ENCODE measurements at places on chromosomes 2 and 18.

- DNase-seq, result no peak
These were observed 28.9 kb downstream of the SPIRE1 start for GRCh38 chr18:12628706-12629702.

DNA sequence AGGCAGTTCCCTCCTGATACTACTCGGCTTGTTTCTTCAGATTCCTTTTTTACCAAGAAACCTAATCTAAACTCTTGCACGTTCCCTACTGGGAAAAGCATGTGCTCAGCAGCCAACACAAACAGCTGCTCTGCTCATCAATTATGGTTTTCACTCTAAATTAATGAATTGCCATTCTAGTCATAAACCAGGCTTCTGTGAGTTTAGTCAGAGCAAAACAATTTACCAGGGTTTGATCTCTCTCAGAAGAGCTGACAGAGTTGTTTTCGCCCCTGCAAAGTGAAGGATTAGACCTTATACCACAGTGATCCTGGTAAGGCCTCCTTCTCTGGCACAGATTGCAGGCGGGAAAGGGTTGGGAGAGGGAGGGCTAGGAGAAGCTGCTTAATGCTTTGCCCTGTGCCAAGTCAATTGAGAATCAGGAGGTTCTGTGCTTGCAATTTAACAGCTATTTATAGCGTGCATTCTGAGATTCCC, 57.2 kb downstream of the REEP1 start:
- DNase-seq, result no peak

DNA sequence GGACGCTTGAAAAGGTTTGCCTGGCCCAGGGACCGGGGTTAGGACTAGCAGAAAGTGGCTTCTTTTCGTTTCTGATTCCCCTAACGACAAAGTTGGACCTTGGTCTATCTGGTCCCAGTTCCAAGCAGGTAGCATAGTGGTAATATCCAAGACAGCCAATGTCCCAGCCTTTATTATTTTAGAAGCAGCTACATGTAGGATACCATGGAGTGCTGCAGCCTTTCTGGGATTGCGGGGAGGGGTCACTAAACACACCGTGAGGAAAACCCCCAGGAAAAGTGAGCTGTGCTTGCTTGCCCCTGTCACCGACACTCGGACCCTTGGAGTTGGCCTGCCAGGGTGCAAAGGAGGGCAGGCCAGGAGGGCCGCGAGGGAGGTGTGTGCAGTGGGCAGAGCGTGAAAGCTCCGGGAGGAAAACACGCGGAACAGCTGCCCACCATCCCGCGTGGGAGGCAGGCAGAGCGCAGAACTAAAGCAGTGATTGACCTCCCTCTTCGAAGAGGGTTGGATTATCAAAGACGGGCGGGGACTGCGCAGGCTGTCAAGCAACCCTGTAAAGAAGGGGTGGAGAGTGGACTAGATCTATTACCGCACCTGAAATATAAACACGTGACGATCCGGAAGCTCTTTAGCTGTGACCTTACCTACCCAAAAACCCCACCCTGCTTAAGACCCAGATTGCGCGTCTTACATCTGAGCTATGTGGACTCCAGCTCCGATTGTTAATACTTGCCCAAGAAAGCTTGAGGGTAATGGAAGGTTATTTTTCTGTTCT, 624 bp upstream of the MAP4K3 start:
- DNase-seq, result no peak

DNA sequence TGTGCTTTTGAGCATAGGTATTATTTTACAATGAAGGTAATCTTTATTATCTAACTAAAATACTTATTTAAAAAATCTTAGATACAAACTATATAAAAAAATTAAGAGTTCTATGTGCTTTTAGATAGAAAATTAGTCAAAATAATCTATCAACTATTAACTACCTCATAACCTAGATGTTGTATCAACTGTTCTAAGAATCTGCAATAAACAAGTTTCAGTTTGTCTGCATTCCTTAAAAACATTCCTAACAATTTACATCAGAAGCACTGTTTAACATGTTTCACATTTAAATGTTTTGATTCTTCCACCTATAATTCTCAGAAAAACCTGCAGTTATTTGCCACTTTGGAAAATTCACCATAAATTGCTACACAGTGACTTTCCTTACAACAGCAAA, 33.3 kb downstream of the NDUFS1 start:
- DNase-seq, result no peak

DNA sequence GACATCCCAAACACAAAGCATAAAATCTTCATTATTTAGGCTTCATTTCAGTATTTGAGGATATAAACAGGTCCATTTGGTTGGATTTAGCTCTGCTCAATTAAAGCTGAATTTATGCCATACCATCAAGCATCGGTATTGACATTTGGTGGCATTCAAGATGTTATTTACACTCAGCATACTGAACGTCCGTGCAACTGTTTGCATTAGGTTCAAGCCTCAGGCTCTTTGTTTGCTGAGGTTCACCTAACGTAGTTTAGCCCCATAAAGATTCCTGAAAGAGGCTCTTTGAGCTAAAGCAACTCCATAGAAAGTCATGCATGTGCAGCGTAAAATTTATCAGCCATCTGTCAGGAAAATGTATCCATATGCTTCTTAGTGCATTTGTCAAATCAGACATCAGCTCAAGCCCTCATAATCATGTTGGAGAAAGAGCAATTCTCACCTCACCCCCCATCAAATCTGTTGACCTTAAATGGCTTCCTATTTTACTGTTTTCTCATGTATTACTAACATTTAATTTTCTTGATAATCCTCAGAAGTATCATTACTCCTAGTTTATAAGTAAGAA, 366.9 kb downstream of the EPHA4 start:
- no peak for DNase-seq

- no peak for DNase-seq
These were observed 42.2 kb downstream of the MFSD6 start for GRCh38 chr2:190450363-190450762.

DNA sequence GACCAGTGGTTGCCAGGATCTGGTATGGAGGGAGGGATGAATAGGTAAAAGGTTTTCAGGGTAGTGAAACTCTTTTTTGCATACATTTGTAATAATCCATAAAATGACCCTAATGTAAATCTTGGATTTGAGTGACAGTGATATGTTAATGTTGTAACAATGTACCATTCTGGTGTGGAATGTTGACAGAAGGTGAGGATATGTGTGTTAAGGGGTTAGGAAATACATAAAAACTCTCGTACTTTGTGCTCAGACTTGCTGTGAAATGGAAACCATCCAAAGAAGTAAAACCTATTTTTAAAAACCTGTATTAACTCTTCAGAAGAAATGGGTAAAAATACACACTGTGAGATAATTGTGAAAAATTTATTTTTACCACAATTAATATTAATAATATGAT, 66.2 kb downstream of the SYT4 start:
- no peak for DNase-seq

DNA sequence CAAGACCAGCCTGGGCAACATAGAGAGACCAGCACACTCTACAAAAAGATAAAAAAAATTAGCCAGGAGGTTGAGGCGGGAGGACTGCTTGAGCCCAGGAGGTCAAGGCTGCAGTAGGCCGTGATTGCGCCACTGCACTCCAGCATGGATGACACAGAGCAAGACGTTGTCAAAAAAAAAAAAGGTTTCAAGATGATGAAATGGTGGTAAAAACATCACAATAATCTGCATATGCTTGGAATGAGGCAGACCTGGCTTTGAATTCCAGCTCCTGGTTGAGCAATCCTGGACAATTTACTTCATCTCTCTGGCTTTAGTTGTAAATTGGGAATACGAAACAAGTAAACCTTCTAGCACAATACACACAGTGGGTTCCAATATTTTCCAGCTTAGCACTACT, 24.1 kb downstream of the USP40 start:
- no peak for DNase-seq

DNA sequence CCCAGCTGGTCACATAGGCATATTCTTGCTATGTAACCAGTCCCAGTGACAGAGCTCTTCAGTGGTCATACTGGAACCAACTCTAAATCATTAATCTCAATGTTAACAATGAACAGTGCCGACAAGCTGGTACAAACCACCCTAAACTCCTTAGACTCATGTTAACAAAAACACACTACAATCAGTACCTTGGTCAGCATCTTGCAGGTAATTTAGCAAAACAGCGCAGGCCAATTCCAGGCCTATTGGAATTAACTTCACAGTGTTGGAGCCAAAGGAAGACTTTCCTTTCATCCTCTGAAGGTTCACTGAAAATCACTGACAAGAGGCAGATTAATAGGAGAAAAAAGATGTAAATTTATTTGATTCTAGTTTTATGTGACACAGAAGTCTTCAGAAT, 396.4 kb downstream of the PIK3C3 start:
- no peak for DNase-seq

GRCh38 chr2:85234868-85235267, 92.9 kb downstream of the TGOLN2 start:
- DNase-seq, result no peak

DNA sequence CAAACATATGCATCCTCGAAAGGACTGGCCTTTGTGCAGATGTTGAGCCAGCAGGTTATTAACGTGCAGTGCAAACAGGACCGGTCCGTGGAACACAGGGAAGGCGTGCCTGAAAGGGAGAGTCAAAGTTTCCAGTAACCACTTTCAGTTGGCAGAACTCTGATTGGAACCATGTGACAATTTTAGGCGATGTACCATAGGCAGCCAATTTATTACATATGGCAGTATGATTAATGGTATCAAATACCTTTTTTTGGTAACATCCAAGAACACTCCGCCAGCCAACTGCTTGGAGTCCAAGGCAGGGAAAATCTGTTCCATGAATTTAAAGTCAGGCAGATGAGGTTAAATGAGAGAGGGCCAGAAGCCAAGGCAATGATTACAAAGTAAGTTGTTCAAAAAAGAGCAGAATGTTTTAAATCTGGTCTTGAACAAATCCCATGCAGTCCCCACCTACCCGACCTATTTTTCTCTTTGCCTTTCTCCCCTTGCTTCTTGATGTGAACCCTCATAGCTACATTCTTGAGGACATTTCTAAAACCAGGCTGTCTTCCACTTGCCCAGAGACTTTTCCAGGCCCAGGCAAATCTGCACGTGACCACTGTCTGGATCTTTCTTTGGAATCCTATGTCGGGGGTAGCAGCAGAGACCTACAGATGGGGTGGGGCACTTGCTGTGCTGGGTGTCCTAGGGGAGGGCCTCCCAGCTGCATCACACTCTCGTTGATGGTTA, 351.7 kb downstream of the HRH4 start:
- no peak for DNase-seq

DNA sequence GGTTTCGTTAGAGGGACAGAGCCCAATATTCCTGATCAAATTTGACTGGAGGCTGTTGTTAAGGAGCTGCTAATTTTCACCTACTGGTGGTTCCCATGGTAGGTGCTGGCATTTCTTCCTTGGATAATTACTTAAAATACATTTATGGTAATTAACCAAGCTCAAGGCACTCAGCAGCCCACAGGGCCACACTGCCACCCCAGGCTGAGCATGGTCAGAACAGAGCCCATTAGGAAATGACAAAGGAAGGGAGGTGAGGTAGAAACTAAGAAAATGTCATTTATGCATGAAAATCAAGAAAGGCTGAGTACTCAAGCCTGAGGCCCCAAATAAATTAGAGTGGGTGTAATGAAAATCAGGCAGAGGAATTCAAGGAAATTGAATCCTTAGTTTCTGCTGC, 510.2 kb upstream of the GYPC start:
- DNase-seq, result no peak

- DNase-seq, result no peak
These were observed 175.6 kb downstream of the GLI2 start for GRCh38 chr2:120910956-120911951.

- DNase-seq, result no peak
These were observed 14.8 kb upstream of the CNDP1 start for GRCh38 chr18:74519320-74520095.

GRCh38 chr18:8858888-8859511, 153.6 kb downstream of the MTCL1 start:
- no peak for DNase-seq

DNA sequence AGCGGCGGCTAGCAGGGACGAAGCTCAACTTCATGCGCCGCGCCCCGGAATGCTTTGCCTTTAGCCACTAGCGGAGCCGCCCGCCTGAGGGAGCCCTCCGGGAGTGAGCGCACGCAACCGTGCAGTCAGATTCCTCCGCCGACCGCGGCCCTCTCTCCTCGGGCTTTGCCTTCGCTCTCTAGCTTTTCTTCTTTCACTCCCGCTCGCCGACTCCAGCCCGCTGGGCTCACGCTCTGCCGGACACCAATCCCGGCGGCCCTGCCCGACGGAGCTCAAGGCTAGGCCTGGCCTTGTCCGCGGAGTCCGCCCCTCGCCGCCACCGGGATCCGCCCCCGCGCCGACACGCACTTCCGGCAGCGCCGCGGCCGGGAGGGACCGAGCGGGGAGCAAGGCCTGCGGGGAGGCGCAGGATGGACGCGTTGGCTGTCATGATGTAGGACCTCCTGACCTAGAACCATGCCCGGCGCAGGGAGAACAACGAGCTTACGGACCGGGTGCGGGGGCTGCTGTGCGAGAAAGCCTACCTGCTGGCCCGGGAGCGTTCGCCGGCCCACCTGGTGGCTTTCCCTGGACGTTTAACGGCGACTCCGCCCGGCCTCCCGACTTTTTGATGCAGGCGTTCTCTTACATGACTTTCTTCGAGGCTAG, 40.8 kb upstream of the AKAIN1 start:
- DNase-seq, result peak; percentile 83

DNA sequence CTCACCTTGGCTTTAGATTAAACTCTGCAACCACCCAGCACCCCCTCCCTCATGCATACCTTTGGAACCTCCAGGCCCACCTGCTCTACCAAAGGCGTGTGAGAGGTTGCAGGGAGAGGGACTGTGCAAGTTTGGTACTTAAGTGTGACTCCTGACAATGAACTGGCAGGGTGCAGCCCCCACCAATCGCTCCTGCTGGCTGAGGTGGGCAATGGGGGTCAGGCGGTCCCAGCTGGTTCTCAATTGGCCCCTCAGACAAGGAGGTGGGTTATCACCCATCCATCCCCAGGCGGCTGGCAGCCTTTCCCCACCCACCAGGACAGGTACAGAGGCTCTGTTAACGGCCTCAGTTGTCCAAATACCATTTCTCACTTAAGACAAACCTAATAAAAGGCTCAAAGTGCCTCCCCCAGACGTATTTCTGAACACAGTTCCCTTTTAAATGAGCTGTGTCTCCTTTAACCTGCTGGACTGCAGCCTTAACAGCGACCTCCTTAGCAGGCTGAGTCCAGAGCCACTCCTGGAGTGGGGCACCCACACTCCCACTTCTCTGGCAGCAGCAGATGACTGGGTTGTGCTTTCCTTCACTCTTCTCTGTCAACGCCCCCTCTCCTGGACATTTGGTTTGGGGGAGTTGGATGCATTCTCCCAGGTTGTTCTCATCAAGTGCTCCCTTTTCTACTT, 169.2 kb upstream of the SMAD2 start:
- DNase-seq, result no peak

GRCh38 chr2:240123821-240124650, 12.1 kb downstream of the COPS9 start:
- no peak for DNase-seq

DNA sequence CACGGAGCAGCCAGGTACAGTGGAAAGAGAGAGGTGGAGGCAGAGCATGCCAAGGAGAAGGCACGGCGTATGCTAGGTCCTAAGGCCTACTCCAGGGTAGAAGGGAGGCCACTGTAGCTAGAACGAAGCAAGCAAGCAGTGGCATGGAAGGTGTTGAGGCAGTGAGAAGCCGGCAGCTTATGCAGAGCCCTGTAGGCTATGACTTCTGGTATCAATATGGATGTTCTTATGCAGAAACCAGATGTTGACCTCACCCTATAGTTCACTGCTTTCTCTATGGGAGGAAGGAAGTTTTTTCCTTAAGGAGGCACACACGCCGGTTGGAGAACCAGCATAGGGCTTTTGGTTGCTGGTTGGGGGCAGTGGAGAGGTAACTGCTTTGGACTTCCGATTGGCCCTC, 6.1 kb downstream of the MGAT5 start:
- DNase-seq, result no peak
